ENCODE measurements at places on chromosomes 2 and 18.

- no peak for DNase-seq
Observed at GRCh38 chr2:36235426-36235825, 120.2 kb upstream of the CRIM1 start.

- no peak for DNase-seq
Observed at GRCh38 chr2:120963997-120964705, 228.5 kb downstream of the GLI2 start.

DNA sequence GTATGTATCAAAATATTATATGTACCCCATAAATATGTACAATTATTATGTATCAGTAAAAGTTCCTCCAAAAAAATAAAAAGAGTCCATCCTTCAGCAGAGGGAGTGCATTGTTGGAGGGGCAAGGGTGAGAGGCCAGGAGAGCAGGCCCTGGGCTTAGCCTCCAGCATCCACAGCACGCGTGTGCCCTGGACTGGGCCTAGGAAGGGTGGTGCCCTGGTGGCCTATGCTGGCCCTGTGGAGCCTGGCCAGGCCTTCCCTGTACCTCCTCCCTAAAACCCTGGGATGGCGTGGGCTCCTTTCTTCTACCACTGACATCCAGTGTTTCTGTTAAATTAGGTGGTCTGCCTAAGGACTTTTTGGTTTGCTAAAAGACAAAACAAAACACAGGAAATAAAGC, 93.4 kb downstream of the SH3RF3 start:
- DNase-seq, result no peak

GRCh38 chr2:77301441-77301840, 220.7 kb downstream of the LRRTM4 start:
- DNase-seq, result no peak
